Dermis blood vessel endothelial cell (primary cell): ENCODE measurements at places on chromosomes 16 and 17. TPM values are rescaled to one million over a fixed set of nuclear protein-coding genes. Genes with fewer than 3 reads are reported as not detected.
A peak's percentile ranks its signal among the peaks of the same experiment; 100 is the strongest.

The TMEM114 gene
- not detected in 2 replicates for total RNA-seq

The HP gene
- 0.05 TPM in 1 of 2 replicates, not detected in the other for total RNA-seq

The TEDC2 gene
- total RNA-seq = 6.3 and 7.0 TPM in 2 replicates

DNA sequence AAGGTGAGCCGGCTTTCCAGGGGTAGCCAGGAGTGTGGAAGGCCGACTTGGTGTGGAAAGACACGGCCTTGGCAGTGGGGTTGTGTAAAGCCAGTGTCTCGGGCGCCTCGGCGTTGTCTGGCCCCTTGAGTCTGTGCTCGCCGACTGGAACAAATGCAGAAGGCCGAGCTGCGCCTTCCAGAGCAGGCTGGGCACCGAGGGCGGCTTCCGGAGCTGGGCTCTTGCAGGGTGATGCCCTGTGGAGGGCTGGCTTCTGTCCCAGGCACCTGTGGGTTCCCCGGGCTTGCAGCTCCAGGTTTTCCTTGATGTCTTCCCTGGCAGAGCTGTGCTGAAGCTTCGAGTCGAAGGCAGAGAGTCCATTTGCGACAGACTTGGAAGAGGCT, 8.0 kb downstream of the ZNF750 start:
- no peak for DNase-seq

DNA sequence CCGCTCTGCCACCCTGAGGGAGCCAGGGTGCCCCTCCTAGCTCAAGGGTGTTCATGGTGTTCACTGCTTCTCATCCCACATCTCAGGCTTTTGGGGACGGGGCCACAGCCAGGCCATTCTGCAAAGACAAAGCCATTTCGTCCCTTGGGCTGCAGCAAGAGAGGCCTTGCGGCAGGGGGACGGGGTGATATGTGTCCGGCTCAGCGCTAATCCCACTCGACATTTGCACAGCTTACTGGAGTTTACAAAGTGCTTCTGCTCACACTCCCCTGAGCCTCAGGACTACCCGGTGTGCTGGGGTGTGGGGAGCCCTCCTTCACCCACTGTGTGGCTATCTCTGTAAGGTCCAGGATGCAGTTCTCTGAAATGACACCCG, 84.3 kb downstream of the RTN4RL1 start:
- DNase-seq = no peak

- peak; percentile 27 for DNase-seq
These were observed 143.4 kb upstream of the HS3ST2 start for GRCh38 chr16:22670551-22671041.

- no peak for DNase-seq
These were observed 6.4 kb downstream of the ST6GALNAC2 start for GRCh38 chr17:76579281-76579680.

GRCh38 chr16:30722916-30723315, 23.9 kb downstream of the SRCAP start:
- no peak for DNase-seq

DNA sequence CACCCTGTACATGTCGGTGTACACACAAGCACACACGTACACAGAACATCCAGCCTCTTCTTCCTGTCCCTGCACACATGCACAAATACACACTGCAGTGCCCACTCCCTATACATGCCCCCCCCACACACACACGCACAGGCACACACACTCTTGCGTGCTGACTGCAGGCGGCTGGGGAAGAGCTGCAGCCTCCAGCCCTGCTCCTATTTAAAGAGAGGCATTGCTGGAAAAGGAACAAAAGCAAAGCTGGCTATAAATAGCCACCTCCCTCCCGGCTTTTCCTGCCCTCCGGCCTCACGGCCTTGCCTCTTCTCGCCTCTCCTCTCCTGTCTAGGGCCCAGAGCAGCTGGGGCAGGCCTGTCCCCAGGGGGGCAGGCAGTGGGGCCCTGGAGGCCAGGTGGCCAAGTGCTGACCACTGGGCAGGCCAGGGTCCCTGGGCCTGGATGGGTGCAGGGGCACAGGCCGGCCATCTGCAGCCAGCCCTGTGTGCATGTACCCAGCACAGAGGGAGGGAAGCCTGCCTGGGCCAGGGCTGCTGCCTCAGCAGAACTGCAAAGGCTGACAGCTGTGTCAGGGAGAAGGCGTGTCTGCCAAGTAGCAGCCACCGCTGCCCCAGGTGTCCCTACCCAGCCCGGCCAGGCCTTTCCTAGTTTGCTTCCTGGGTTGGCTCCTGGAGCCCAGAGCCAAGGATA, 25.4 kb downstream of the RTN4RL1 start:
- peak; percentile 43 for DNase-seq

GRCh38 chr17:29617481-29618271, 5.0 kb downstream of the CORO6 start:
- DNase-seq = peak; percentile 81

DNA sequence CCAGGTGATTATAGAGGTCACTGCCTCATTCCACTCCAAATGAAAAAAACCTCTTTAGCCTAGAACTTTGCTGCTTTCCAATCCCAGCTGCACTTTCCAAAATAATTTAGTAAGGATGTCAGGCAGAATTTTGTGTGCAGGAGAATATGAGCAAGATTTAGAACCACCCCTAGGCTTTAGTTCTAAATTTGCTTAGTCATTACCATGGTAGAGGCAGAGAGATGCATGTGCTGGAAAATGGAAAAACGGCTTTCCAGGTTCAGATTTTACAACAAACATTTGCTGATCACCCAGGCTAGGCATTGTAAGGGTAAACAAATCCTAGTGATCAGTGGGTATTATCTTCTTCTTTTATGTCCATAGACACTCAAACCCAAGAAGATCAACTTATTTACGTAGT, 6.3 kb downstream of the KRT26 start:
- DNase-seq = no peak

DNA sequence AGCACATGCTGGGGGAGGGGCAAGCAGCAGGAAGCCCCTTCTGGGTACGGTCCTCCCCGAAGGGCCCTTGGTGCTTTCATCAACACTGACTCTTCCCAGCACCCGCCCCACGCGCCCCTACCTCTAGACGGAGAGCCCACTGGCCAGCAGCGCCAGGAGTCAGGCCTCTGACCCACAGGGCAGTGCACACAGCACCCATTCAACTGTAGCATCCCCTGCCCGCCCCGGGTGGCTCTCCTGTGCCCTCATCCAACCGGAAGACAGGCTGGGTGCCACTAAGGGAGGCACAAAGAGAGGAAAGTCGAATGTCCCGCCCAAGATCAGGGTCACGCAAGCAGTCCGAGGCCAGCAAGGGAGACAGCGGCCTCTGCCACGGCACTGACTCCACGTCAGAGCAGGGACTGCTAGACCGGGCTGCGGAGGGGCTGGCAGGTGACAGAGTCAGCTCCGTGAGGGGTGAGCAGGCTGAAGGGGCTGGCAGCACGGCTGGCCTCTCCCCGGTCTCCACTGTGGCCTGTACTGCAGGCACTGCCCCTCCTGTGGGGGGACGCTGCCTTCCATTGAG, 9.8 kb downstream of the MSRB1 start:
- DNase-seq = no peak

DNA sequence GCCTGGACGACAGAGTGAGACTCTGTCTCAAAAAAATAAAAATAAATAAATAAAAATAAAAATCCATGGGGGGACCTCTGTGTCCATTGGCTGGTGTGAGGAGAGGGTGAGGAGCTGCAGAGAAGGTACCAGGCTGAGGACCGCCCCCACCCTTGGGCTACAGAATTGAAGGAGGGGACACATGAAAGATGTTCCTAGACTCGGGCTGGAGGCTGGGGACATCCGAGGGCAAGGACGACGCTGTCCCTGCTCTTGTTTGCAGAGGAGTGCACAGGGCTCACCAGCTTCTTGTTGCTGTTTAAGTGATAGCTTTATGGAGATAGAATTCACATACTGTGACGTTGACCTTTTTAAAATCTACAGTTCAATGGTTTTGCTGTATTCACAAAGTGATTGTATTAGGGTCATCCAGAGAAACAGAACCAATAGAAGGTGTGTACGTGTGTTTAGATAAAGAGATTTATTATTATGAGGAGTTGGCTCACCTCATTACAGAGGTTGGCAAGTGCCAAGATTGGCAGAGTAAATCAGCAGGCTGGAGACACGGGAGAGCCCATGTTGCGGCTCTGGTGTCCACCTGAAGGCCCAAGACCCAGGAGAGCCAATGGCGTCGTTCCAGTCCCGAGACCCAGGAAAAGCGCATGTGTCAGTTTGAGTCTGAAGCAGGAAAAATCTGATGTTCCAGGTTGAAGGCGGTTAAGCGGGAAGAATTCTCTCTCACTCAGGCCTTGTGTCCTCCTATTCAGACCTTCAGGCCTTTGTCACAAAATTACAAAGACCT, 320.7 kb downstream of the SEC14L1 start:
- DNase-seq = no peak
